ENCODE measurements at places on chromosomes 6 and 20.

- DNase-seq: no peak
Measured at GRCh38 chr6:1942834-1943233, 302.6 kb downstream of the GMDS start.

DNA sequence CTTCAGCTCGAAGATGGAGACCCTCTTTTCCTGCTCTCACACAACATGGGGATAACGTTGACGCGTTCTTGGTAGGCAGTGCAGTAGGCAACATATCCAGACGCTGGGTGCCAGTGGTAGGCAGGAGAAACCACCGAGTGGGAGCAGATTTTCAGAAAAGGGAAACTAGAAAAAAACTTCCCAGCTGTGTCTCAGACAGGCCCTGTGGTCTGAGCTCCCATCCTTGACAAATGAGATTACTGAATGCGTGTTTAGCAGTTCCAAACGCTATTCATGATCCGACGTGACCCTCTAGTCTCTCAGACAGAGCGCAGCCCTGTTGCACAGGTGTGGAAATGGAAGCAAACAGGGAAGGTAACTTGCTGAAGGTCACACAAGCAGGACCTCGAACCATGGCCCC, 83.9 kb upstream of the DUSP22 start:
- no peak for DNase-seq

- DNase-seq: no peak
Measured at GRCh38 chr6:28927846-28928245, 4.1 kb upstream of the TRIM27 start.

DNA sequence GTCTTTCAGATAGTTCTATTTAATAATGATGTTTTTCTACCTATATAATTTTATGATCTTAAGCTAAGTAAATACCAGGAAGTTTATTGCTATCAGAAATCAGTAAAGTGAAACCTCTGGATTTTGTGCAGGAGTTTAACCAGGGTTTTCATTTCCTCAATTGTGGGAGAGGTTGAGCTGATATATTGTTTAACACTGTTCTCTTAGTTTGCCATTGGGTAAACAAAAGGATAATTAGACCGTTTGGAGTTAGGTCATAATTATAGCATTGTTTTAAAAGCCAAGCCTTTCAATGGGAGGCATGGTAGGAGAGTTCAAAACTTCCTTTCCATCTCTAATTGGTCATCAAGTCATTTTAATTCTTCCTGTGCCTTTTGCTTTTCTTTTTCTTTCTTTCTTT, 58.7 kb downstream of the STXBP5 start:
- no peak for DNase-seq

- no peak for DNase-seq
Measured at GRCh38 chr6:137728386-137729349, 138.4 kb upstream of the TNFAIP3 start.

GRCh38 chr6:36702656-36703055, 5.0 kb downstream of the RAB44 start:
- DNase-seq: no peak

- no peak for DNase-seq
Measured at GRCh38 chr6:107713563-107713962, 110.5 kb downstream of the SCML4 start.

- no peak for DNase-seq
Measured at GRCh38 chr6:160060221-160060620, 61.4 kb upstream of the SLC22A1 start.

DNA sequence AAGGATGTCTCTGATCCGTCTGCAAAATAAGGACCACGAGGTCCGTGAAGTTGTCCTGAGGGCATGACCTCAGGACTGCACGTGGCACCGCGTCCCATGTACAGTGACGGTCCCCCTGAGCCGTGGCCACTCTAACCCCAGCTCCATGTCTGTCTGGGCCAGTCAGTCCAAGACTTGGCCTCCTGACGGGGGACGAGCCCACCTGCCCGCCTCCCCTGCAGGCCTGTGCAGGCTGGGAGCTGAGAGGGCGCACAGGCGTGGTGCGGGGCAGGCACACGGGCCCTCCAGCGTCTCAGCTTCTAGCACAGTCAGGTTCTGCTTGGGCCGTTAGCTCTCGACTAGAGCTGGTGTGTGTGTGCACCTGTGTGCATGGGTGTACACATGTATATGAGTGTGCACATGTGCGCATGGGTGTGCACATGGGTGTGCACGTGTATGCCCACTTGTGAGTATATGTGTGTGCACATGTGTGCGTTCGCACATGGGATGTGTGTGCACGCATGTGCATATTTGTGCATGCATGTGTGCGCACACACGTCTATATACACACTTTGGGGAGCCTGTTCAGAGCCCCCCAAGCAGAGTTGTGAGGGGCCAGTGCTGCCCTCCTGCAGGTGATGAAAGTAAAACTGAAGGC, 307.0 kb downstream of the TAF4 start:
- no peak for DNase-seq

DNA sequence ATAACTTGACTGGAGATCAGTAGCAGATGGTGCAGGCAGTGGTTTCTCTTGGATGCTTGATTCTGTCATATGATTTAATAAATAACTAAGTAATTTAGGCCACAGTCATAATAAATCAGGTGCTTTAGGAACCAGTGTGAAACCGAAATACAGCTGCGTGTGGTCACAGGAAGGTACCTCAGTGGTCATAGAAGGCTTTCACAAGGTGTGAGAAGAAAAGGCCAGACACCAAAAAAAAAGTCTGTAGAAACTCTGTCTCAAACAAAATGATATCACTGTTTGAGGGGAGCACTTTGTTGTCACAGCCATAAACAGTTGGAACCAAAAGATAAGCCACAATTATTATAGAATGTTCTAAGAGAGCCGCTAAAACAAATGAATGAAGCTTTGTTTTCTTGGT, 56.5 kb downstream of the ARMC2 start:
- no peak for DNase-seq

DNA sequence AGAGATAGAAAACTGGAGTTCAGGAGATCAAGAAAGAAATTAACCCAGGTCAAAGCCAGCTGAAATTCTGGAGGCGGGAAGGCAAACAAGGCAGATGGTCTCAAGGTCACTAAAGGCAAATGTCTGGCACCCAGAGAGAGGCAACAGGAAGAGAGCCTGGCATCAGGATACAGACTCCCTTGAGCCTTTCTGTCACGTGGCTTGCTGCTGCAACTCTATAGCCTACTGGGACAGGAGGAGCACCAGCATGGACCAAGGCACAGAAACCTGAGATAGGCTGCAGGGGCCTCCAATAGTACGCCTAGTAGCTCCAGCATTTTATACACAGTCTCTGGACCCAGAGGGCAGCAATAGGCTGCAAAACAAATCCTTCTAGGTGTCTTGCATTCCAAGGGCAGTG, 75.1 kb downstream of the SEL1L2 start:
- DNase-seq: no peak

DNA sequence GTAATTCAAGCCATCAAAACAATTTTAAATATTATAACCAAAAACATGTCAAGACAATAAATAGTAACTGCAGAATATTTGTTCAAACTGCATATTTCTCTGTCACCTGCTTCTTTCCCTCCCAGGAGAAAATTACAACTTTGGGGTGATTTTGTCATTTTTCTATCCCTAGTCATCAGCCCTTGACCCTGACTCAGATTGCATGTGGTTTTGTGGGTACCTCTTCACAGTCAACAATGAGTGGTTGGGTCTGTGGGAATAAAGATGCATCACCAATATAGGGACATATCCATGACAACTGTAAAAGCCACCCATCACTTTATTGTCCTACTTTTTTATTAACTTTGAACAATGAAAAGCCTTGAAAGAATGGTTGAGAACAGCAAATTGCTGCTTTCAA, 7.3 kb downstream of the COL10A1 start:
- DNase-seq: no peak

DNA sequence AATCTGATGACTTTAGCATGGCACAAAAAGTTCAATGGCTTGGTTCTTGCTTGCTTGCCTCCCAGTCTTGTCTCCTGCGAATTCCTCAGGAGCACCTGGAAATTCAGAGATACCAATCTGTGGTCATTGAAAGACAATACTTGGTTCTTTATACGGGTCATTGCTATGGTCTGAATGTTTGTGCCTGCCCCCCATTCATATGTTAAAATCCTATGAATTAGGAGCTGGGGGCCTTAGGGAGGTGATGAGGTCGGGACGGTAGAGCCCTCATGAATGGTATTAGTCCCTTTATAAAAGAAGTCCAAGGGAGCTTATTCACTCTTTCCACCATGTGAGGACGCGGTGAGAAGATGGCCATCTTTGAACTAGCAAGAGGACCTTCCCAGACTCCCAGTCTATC, 721.8 kb downstream of the UTRN start:
- no peak for DNase-seq

DNA sequence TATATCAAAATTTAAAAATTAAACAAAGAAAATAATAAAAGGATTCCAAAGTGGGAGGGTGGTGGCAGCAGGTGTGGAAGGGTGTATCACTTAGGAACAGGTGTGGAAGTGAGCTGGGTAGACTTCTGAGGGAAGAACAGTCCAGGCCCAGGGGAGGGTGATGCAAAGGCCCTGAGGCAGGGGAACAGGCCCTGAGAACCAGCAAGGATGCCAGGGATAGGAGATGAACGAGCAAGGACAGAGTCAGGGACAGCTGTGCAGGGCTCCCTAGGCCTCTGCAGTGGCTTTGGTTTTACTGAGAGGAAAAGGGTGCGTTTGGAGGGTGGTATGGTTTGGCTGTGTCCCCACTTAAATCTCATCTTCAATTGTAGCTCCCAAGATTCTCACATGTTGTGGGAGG, 9.4 kb upstream of the RAET1E start:
- no peak for DNase-seq

- no peak for DNase-seq
Measured at GRCh38 chr6:133704371-133704770, 184.5 kb upstream of the TCF21 start.

DNA sequence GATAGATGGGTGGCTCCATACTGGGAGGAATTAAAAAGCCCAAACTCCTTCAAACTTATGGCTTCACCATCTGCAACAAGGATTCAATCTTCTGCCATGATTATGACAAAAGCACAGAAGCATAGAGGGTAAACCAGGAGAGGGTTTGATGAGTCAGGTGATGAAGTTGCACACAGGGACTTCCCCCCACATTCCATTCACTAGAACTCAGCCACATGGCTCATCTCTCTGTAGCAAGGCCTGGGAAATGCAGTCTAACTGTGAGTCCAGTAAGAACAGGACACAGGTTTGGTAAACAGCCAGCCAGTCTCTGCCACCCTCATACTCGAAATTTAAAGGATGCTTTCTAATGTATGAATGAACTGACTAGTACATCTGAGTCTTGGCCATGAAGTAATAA, 142.9 kb downstream of the HIVEP2 start:
- DNase-seq: no peak

DNA sequence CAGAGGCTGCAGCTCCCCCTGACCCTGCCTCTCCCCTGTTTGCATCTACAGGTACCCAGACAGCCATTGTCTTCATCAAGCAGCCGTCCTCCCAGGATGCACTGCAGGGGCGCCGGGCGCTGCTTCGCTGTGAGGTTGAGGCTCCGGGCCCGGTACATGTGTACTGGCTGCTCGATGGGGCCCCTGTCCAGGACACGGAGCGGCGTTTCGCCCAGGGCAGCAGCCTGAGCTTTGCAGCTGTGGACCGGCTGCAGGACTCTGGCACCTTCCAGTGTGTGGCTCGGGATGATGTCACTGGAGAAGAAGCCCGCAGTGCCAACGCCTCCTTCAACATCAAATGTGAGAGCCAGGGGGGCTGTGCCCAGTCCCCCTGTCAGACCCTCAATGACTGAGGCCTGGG, 42.1 kb upstream of the SRF start:
- no peak for DNase-seq

- no peak for DNase-seq
Measured at GRCh38 chr6:160791981-160792418, 90.0 kb downstream of the PLG start.

DNA sequence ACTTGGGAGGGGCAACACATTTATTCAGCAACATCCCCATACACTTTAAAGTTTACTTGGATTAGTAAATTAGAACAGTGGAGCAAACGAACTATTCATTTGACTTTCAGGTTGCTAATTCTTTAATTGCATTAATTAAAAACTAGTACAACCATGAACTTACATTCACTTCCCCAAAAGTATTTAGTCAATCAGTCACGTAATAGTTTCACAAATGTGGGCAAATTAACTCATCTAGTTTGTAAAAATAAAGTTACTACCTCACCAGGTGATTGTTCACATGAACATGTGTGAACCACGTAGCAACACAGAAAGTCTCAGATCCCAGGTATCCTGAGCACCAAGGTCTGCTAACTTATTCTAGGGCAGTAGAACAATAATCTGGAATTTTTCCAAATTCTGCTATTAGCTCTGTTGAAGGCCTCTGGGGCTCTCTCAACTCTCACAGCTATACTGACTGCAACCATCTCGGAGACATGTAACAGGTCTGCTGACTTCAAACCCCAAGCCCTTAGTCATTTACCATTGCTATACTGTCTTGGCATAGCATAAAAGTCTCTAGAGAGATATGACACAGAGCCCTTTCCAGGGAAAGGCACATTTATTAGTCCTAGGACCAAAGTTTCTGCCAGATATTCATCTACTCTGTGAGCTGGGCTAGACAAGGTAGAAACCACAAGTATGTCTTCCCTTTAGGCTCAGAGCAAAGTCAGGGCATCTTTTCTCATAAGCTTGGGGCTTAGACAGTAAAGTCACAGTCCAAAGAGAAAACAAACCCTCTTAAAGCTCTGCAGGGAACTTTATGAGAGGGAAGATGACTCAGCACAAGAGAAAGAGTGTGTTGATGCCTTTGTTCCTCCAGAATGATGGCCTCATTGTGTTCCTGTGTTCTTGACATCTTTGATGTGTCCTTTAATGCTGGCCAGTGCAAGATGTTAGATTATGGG, 50.9 kb upstream of the CCDC28A start:
- DNase-seq: no peak

DNA sequence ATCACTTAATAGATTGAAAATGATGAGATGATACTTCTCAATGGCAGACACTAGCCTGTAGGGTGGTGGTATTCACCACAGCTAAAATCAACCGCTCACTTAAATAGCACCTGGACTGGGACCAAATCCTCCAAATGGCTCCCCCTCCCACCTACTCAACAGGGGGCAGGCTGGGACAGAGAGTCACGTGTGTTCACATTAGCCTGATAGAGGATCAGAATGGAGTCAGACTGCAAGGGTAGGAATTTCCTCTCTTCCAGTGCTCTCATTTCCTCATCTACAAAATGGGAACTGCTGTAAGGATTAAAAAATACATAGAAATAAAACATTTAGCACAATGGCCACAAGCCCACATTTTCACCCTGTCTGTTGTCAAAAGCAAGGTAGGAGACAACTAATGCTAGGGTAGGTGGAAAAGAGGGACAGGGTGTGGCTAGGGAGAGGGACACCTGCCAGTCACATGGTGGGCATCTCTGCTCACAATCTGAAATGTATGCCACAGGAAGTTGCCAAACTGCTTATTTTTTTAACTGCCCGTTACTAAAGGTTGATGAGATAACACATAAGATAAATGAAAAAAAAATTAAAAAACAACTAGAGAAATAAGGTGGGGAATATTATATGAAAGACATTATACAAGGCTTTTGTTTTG, 55.3 kb downstream of the BACH2 start:
- DNase-seq: no peak

Data from thoracic aorta (tissue), 2 donors.